ENCODE measurements at places on chromosomes 12 and 14.

- H3K27me3 ChIP-seq = no peaks in the 10 kb centered on the region
- no peak for DNase-seq
- H3K4me3 ChIP-seq = no peak overlapping the region
These were observed 153.5 kb upstream of the ATF7IP start for GRCh38 chr12:14211947-14212387.

DNA sequence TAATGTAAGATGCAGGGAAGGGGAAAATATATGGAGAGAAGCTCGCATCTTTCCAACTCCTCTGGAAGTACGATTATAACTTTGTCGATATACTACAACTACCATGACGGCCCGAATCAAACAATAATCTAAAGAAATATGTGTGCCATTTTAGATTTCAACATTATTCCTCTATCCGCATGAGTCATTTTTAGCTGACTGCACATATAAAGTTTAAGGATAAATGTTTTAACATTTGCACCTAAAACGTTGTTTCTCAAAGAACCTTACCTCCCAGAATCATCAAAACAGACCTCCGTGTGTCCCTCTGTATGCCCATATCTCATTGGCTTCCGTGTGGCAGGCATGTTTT is 482 bp downstream of the WDHD1 start:
- peaks cover 51% of the 10 kb centered on the region for H3K4me1 ChIP-seq
- no peak for DNase-seq
- H3K27me3 ChIP-seq = no peaks in the 10 kb centered on the region

DNA sequence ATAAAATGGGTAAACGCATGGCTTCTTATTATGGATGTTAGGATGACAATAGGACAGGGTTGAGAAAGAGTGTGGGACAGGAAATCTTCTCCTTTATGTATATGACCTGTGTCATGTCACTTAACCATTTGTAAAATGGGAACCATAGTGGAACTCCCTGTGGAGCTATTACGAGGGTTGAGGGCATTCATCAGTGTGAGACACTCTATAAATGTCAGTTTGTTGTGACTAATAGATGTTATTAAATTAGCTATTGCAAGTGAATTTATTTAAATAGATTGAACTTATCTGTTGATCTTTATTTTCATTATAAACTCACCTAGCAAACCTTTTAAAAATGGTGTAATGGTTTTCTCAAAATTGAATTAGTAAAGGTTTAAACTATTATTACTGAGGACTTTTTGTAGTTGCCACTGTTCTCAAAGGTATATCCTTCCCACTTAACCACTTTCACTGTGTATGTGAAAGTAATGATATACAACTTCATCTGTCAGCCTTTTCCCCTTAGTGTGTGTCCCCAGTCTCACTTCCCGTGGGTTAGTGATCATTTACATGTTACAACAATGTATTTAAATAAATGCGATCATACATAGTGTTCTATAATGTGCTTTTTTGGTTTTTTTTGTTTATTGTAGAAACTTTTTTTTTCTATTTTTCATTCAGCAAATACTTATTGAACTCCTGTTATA is 17.1 kb downstream of the HELB start:
- DNase-seq = no peak
- no peak overlapping the region for H3K4me3 ChIP-seq
- peaks cover 40% of the 10 kb centered on the region for H3K4me1 ChIP-seq
- H3K27me3 ChIP-seq = no peaks in the 10 kb centered on the region

DNA sequence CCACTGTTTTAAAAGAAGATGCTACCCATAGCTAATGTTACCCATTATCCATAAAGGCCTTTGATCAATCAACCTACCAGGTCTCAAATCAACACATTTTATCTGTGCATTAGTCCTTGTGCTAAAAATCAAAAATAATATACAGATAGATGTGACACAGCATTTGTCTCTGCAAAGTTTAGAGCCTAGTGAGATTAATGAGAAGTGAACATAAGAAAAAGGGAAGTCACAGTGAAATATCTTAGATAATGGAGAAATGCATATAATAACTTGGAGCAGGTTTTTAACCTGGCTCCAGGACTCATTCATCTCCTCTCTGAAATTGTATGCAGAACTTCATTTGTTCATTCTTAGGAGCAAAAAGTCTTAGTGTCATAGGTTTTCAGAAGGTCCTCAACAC is 7.2 kb downstream of the PDE3A start:
- DNase-seq = no peak
- no peak overlapping the region for H3K27ac ChIP-seq
- H3K27me3 ChIP-seq = peaks cover 35% of the 10 kb centered on the region
- H3K4me3 ChIP-seq = no peak overlapping the region
- no peaks in the 10 kb centered on the region for H3K36me3 ChIP-seq
- H3K4me1 ChIP-seq = no peaks in the 10 kb centered on the region

DNA sequence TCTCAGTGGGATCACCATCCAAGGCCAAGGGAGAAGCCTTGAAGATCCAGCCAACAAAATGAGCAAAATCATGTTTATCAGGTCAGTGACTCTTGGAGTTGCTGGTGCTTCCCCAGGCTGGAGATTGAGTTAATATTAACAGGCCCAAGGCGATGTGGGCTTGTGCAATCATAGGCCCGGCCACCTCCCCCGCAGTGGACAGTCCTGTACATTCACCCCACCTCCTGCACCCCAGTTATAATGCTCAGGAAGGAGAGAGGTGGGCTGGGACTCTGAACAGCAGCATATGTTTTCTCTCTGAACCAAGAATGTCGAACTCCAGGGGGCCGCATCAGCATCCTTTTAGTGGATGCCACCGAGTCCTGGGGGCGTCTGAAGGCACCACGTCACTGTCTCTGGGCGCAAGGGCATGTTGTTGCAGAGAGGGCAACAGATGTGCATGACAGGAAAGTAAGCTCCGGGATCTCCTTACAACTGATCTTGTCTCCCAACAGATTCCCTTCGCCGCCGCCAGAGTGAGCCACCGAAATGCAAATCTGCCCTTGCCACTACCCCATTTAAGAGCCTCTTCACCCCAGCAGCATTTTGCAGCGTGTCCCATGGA is 32.2 kb upstream of the SERPINA6 start:
- no peaks in the 10 kb centered on the region for H3K36me3 ChIP-seq
- no peaks in the 10 kb centered on the region for H3K4me1 ChIP-seq
- no peak overlapping the region for H3K27ac ChIP-seq
- DNase-seq = no peak
- peaks cover 50% of the 10 kb centered on the region for H3K27me3 ChIP-seq

- no peaks in the 10 kb centered on the region for H3K27me3 ChIP-seq
- no peaks in the 10 kb centered on the region for H3K4me1 ChIP-seq
- no peak overlapping the region for H3K4me3 ChIP-seq
- no peak overlapping the region for H3K27ac ChIP-seq
These were observed 65.7 kb upstream of the SOX5 start for GRCh38 chr12:24014915-24015832.

- peaks cover 50% of the 10 kb centered on the region for H3K4me1 ChIP-seq
- peak overlapping the region; percentile 54 for H3K27ac ChIP-seq
- H3K4me3 ChIP-seq = peak overlapping the region; percentile 56
These were observed 4.2 kb upstream of the AMN1 start for GRCh38 chr12:31732926-31733548.

DNA sequence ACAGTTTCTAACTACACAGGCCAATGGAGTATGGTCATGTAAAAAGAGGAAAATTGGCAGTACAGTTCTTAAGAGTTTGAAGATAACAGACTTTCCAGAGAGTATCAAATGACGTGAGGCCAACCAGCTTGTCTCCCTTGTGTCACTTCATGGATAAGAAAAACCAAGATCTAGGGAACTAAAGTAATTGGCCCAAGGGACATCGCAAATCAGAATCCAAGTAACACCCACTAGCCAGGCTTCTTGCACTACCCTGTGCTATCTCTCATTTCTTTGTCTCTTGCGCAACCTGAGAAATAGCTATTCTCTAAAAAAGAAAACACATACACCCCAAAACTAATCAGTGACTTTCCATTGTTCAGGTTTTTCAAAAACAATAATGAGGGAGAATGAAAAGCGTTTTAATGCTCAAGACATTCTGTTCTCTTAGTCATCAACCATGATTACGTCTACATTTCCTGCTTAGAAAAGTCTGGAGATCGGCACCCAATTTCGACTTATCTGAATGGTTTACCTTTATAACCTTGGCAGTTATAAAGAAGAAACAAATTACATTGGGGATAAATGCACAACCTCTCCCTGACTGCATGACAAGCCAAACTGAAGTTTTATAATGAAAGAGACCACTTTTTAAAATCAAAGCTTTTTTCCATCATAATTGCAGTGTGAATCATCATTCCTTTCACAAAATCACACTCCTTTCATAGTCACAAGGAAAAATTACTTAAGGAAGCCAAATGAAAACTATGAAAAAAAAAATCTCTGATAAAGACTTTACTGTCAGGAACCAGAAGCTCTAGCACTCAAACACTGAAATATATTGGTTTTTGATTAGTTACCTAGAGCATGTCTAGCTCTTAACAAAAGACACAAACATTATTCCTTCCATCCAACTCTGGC is 42.1 kb downstream of the TMTC1 start:
- peaks cover 6% of the 10 kb centered on the region for H3K27me3 ChIP-seq
- DNase-seq = no peak
- H3K4me3 ChIP-seq = no peak overlapping the region
- H3K4me1 ChIP-seq = no peaks in the 10 kb centered on the region

- no peak overlapping the region for H3K4me3 ChIP-seq
- H3K27ac ChIP-seq = no peak overlapping the region
- DNase-seq = no peak
- no peaks in the 10 kb centered on the region for H3K36me3 ChIP-seq
These were observed 368.6 kb upstream of the PDE3A start for GRCh38 chr12:19999805-20000138.

GRCh38 chr12:57543581-57543980 is 3.4 kb downstream of the DCTN2 start:
- no peak for DNase-seq
- H3K36me3 ChIP-seq = peaks cover 9% of the 10 kb centered on the region
- H3K27me3 ChIP-seq = peaks cover 2% of the 10 kb centered on the region
- no peak overlapping the region for H3K4me3 ChIP-seq
- no peak overlapping the region for H3K27ac ChIP-seq

GRCh38 chr12:116885491-116885890 is 4.2 kb upstream of the HRK start:
- DNase-seq = no peak
- H3K27me3 ChIP-seq = peaks cover 36% of the 10 kb centered on the region
- no peak overlapping the region for H3K4me3 ChIP-seq
- peaks cover 5% of the 10 kb centered on the region for H3K4me1 ChIP-seq
- H3K27ac ChIP-seq = no peak overlapping the region

- H3K27me3 ChIP-seq = no peaks in the 10 kb centered on the region
- H3K36me3 ChIP-seq = no peaks in the 10 kb centered on the region
- peaks cover 1% of the 10 kb centered on the region for H3K4me1 ChIP-seq
These were observed 90.7 kb upstream of the ATP2B1 start for GRCh38 chr12:89799316-89799715.

GRCh38 chr12:131803961-131804521 is 24.2 kb upstream of the MMP17 start:
- peaks cover 13% of the 10 kb centered on the region for H3K36me3 ChIP-seq
- no peaks in the 10 kb centered on the region for H3K27me3 ChIP-seq
- no peak overlapping the region for H3K4me3 ChIP-seq
- peaks cover 2% of the 10 kb centered on the region for H3K4me1 ChIP-seq

DNA sequence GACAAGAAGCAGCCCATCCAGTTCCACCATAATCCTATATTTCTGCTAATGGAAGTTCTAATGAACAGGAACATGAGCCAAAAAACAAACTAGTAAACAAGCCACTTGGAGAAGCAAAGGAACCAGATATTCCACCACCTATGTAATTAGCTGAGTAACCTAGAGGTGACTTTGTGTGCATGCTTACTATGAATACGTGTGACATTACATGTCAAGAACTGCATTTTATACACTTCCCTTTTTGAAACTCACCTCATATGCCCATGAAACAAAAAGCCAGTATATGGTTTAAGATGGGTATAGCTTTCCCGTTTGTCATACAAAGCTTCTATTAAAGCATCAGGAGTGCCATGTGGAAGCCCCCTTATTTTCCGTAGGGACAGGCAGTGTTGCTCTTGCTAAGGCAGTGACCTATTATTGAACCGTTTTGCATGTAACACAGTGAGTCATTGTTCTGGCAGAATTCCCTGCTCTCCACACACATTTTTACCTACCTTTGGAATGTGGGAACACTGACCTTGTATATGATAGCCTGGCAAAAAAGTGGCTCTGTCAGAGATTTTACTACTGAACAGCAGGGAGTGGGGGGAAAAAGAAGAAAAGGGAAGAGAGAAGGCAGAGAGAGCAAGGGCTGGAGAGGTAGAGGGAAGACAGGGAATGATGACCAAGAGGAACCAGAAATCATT is 34.8 kb upstream of the FRMD6 start:
- H3K4me3 ChIP-seq = no peak overlapping the region
- no peaks in the 10 kb centered on the region for H3K27me3 ChIP-seq
- peaks cover 8% of the 10 kb centered on the region for H3K4me1 ChIP-seq

DNA sequence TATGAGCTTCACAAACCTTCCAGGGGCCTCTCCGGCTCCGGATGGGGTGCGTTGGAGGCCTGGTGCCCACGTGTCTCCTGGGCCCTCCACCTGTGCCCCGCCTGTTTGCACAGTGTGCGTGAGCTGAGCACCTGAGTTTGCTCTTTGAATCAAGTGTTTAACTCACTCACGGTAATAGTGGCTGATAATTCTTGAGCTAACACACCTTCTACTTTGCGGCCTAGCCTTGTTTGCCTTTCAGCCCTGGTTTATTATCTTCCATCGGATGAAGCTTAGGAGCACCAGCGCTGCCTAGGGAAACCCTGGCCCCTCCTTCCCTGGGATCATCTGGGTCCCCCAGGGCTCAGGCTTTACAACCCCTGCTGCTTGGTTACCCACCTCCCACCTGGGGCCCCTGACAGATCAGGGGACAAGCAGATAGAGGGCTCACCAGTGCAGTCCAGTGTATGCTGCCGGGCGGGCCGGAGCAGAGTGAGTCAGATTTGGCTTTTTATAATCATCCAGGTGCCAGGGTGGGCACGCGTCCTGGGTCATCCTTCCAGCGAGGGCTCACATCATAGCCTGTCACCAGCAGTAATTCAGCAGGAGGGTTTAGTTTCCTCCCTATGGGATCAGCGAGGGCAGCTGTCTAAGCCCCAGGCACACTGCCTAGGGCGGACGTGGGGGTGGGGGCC is 62.8 kb upstream of the RFLNA start:
- no peak overlapping the region for H3K4me3 ChIP-seq
- H3K27me3 ChIP-seq = peaks cover 13% of the 10 kb centered on the region
- no peaks in the 10 kb centered on the region for H3K36me3 ChIP-seq
- H3K27ac ChIP-seq = no peak overlapping the region

- H3K36me3 ChIP-seq = peaks cover 8% of the 10 kb centered on the region
- no peaks in the 10 kb centered on the region for H3K27me3 ChIP-seq
- DNase-seq = no peak
- H3K27ac ChIP-seq = peak overlapping the region; percentile 98
- H3K4me1 ChIP-seq = peaks cover 27% of the 10 kb centered on the region
These were observed 965 bp upstream of the CREBL2 start for GRCh38 chr12:12610711-12611110.

DNA sequence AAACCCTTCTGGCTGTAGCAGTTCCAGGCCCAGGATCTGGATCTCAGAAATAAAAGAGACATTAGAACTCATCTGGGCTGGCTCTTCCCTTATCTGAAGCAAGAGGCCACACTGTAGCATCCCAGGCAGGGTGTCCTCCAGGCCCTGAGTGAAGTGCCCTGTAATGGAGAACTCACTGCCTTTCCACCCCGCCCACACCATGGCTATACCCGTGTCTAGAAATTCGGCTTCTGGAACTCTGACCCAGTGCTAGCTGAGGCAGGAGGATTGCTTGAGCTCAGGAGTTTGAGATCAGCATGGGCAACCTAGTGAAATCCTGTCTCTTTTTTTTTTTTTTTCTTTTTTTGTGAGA is 23.5 kb upstream of the PLEKHG3 start:
- no peaks in the 10 kb centered on the region for H3K4me1 ChIP-seq
- H3K27ac ChIP-seq = no peak overlapping the region
- no peak overlapping the region for H3K4me3 ChIP-seq
- H3K27me3 ChIP-seq = no peaks in the 10 kb centered on the region
- no peak for DNase-seq

Data from activated naive CD8-positive, alpha-beta T cell treated with anti-CD3 and anti-CD28 coated beads for 36 hours (primary cell).